ENCODE measurements at places on chromosomes 1 and 21.

DNA sequence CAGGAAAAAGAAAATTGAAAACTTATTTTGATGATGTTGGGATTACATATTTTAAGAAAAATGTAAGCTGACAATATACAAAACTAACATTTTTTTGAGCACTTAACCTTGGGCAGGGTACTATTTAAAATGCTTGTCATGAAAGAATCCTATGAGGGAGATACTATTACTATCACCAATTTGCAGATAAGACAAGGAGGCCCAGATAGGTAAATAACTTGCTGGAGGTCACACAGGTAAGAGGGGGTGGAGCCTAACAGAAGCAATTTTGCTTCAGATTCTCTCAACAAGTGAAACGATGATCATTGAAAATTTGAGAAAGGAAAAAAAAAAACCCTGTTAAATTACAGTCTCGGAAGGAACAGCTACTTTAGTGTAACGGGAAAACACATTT, 1.2 kb downstream of the GART start:
- DNase-seq: no peak

GRCh38 chr1:185491604-185492003, 174.6 kb upstream of the IVNS1ABP start:
- DNase-seq: no peak

GRCh38 chr1:243354511-243355153, 98.8 kb downstream of the SDCCAG8 start:
- DNase-seq: no peak

- DNase-seq: no peak
Observed at GRCh38 chr1:30036229-30036547, 687.2 kb downstream of the MATN1 start.

- DNase-seq: no peak
Observed at GRCh38 chr21:44010429-44010828, 1.7 kb upstream of the TRAPPC10 start.

All from Right ventricle myocardium inferior (tissue), 1 donor.